ENCODE measurements at places on chromosomes 4 and X.

- DNase-seq, result no peak
Observed at GRCh38 chrX:134526399-134526798, 66.4 kb downstream of the HPRT1 start.

DNA sequence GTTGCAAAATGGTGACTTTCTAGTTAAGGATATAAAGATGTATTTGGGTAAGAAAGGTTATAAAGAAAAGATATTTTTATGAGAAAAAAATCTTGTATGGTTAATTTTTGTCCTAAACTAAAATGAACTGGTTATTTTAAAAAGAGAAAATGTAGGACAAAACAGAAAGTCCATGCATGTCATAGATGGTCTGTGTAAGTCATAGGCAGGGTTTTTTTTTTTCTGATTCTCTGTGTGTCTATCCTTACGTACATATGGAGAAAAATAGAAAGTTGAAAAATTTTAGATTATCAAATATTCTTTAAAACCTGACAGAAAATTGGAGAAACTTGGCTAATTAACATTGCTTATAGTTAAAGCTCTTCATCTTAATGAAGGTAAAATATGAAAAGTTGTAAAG lies 493.4 kb downstream of the IQCM start:
- no peak for DNase-seq

- no peak for DNase-seq
Observed at GRCh38 chr4:66328803-66329574, 658.7 kb upstream of the EPHA5 start.

GRCh38 chrX:20197641-20198210 lies 56.1 kb upstream of the EIF1AX start:
- DNase-seq, result no peak

- DNase-seq, result no peak
Observed at GRCh38 chr4:161143375-161143774, 1020.4 kb downstream of the FSTL5 start.

DNA sequence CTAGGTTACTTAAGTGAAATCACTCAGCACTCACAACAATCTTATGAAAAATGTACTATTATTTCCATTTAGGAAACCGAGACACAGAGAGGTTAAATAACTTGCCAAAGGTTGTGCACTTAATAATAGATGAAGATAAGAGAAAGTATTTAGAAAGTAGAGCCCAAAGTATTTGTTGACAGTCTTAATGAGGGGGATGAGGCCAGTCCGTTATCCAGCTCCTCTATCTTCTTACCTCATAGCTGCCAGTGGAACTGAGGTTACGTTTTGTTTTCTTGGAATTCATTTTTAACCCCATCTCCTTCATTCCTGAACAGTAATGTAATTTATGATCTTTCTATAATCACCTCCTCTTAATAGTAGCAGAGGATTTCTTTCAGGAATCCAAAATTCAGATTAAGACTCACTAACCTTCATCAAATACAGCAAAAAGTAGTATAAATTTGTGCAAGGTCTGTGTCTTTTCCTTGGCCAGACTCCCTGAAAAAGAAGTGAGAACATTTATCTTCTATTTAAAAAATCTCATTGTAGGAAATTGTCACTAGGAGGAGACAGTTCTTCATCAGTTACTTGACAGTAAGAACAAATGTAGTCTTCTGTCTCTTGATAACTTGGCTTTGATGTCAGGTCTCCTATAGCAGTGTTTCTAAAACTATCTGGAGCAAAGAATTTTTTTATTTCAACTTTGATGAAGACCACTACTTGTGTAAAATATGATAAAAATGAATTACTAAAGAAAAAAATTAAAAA lies 35.5 kb downstream of the F8 start:
- no peak for DNase-seq

- no peak for DNase-seq
Observed at GRCh38 chr4:129488427-129488826, 392.5 kb downstream of the C4orf33 start.

DNA sequence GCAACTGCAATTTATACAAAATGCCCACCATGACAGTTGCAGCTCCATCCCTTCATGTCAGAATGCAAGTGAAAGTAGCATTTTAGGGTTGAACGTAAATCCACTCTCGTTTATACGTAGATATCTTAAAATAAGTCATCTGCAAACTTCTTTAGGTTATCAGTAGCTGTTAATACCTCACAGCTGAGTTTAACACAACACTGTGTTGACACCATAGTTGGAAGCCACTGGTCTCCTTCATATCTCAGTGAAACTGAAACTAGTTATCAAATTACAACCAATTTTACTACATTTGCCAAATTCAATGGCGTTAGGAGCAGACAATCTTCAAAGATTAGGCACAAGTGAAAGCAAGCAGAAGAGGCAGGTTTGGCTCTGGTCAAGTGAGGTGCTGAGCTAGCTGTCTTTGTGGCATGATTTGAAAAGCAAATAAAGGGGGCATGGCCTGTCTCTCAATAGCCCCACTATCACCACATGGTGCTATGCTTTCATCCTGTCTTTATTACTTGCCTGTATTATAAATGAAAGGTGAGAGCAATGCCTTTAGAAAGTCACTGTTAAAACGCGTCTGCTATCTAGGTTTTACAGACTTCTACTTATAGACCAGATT lies 12.3 kb downstream of the PPP3CA start:
- no peak for DNase-seq
